Activated CD8-positive, alpha-beta T cell treated with anti-CD3 and anti-CD28 coated beads for 36 hours (primary cell): ENCODE measurements at places on chromosomes 12 and 14. TPM values are rescaled to one million over a fixed set of nuclear protein-coding genes. Genes with fewer than 3 reads are reported as not detected.

ADAM20 gene
- total RNA-seq: 0.45 TPM

DNA sequence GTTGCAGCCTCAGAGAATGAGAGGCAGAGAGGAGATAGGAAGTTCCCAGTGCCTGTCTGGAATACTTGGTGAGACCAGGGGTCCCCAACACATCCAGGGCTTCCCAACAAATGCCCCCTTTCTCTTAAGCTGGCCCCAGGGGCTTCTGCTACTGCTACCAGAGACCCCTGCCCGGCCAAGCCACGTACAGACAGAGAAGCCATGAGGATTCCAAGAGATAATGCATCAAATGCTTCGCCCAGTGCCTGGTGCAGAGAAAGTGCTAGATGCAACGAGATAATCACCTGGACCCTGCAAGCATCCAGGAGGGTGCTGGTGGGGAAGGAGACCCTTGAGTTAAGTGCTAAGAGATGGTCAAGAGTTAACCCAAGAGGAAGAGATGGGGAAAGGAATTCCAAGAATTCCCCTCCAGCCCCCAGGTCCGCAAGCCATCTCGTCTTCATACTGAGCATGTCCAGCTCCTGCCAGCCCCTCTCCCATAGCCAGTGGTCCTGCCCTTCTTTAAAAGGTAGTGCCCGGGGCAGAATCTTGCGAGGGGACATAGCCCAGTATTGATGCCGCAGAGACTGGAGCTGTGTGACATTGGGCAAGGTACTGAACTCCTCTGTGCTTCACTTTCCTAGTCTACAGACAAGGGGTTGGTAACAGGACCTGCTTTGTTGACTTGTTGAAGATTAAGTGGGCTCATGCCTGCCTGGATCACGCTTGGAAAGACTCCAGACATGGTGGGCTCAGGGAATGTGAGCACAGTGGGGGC is 103.3 kb downstream of the CALM1 start:
- DNase-seq: no peak

- no peak for DNase-seq
Observed at GRCh38 chr12:89969093-89969492, 260.5 kb upstream of the ATP2B1 start.

DNA sequence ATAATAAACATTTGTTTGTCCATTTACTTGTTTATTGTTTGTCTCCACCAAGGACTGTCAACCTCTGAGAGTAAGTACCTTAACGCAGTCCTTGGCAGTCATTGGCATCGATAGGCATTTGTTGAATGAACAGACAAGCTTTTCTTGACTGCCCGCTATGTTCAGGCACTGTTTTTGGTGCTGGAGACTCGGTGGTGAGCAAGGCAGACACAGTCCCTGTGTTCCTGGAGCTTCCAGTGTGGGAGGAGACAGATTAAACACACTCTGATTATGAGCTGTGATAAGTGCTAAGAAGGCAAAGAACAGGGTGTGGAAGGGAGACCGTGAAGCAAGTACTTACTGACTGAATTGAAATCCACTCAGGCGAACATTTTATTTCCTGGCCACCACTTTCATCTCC is 1.2 kb downstream of the ATP6V0A2 start:
- DNase-seq: peak; percentile 24

DNA sequence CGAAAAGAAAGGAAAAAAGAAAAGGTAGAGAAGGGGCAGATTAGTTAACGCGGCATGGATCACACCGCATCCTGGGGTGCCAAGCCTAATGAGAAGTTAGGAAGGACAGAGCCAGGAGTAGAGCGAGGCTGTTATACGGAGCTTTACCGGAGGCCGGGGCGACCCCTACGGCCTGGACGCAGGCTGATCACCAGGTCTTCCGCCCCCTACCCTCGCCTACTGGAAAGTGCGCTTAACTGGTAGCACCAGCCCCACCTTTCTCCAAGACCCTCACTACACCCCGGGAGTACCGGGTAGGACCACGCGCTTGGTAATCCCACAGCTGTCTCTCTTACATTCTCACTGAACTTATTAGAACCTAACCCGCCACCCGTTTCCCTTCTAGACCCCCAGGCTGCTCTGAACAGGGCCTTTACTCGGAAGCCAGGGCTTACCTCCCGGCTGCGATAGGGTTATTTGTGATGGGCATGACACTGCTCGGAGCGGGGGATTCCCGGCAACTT is 33.8 kb downstream of the WBP11 start:
- DNase-seq: no peak

DNA sequence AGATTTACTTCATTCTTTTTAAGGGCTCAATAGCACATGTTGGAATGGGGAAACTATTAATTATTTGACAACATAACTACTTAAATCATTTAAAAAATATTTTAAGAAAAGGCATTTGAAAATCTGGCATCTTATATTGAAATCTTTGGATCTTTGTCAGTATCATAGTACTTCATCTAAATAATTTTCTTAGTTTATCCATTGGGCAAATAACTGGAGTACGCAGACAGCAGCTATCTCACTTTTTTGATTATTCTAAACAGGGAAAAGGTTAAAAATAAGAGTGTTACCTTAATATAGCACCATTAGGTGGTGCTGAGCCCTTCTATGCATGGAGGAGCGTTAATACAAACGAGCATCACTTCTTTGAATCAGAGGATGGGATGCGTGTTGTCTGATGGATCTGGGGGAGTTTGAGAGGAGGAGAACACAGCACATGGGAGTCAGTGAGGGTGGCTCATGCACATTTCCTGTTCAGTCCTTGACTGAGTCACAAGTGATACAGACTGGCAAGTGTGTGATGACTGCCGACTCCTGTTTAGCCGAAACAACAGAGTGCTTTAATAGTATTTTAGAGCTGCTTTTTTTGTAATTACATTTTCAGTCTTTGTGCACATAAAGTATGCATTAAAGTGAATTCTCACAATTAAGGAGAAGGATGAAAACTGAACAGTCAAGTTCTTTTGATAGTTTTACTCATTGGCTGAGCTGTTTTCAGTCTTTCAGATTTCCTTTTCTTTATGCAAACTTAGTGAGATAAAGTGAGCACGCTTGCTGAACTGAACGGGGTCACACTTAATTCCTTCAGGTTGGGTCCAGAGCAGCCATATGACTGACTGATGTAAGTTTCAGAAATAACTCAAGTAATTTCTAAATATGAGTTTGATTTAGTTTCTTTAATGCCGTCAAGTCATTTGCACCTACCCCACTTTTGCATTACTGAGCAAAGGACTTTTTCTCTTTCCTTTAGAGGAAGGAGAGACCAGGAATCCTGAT is 92.7 kb downstream of the DIP2B start:
- peak; percentile 78 for DNase-seq

- DNase-seq: no peak
Observed at GRCh38 chr12:61138415-61138759, 1121.8 kb upstream of the USP15 start.
